Upper lobe of right lung (tissue), 1 donor: ENCODE measurements at places on chromosomes 3 and 15. TPM values are rescaled to one million over a fixed set of nuclear protein-coding genes. Genes with fewer than 3 reads are reported as not detected.

The C3orf52 gene
- 20.1 TPM for total RNA-seq

The LMCD1 gene
- total RNA-seq: 174 TPM

The EPHA6 gene
- total RNA-seq: not detected

The TRIM71 gene
- total RNA-seq: 2.2 TPM

The CDHR4 gene
- not detected for total RNA-seq

The RTP1 gene
- not detected for total RNA-seq

- no peak overlapping the region for H3K4me3 ChIP-seq
- no peak overlapping the region for H3K27ac ChIP-seq
- no peak for DNase-seq
- H3K27me3 ChIP-seq: no peaks in the 10 kb centered on the region
- H3K4me1 ChIP-seq: peaks cover 3% of the 10 kb centered on the region
- H3K36me3 ChIP-seq: no peaks in the 10 kb centered on the region
Measured at GRCh38 chr3:17025594-17026139, 140.9 kb downstream of the PLCL2 start.

DNA sequence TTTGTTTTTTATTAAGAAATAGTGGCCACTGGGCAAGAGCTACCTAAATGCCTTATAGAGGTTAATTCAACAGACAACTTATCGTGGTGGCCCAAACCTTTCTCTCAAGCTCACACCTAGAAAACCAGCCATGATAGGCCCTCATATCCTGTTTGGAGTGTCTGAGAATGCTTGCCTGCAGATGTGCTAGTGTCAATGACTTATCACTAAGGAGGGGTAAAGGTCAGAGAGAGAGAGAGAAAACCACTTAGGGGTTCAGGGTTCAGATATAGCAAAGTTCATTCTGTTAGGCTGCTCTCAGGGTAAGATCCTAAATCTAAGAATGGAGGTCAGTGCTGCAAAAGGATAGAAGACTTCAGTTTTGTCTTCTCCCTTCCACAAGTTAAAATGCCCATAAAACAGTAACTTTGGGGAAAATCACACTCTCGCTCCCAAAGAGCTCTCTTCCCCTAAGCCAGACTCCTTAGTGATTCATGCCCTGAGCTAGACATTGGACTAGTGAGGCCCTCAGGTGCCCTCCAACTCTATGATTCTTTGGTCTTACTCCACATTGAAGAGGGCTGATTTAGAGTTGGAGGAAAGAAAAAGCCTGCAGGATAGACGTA lies 30.3 kb upstream of the B3GNT5 start:
- H3K4me3 ChIP-seq: no peak overlapping the region
- no peak for DNase-seq
- H3K36me3 ChIP-seq: no peaks in the 10 kb centered on the region
- H3K27ac ChIP-seq: no peak overlapping the region

GRCh38 chr3:164918905-164919304 lies 159.4 kb downstream of the SI start:
- DNase-seq: no peak
- H3K4me3 ChIP-seq: no peak overlapping the region
- no peaks in the 10 kb centered on the region for H3K27me3 ChIP-seq
- H3K36me3 ChIP-seq: no peaks in the 10 kb centered on the region
- no peak overlapping the region for H3K27ac ChIP-seq

- no peak overlapping the region for H3K4me3 ChIP-seq
- H3K4me1 ChIP-seq: peaks cover 7% of the 10 kb centered on the region
- no peaks in the 10 kb centered on the region for H3K36me3 ChIP-seq
- no peak for DNase-seq
- H3K27me3 ChIP-seq: no peaks in the 10 kb centered on the region
Measured at GRCh38 chr3:115789481-115789880, 166.2 kb downstream of the GAP43 start.

DNA sequence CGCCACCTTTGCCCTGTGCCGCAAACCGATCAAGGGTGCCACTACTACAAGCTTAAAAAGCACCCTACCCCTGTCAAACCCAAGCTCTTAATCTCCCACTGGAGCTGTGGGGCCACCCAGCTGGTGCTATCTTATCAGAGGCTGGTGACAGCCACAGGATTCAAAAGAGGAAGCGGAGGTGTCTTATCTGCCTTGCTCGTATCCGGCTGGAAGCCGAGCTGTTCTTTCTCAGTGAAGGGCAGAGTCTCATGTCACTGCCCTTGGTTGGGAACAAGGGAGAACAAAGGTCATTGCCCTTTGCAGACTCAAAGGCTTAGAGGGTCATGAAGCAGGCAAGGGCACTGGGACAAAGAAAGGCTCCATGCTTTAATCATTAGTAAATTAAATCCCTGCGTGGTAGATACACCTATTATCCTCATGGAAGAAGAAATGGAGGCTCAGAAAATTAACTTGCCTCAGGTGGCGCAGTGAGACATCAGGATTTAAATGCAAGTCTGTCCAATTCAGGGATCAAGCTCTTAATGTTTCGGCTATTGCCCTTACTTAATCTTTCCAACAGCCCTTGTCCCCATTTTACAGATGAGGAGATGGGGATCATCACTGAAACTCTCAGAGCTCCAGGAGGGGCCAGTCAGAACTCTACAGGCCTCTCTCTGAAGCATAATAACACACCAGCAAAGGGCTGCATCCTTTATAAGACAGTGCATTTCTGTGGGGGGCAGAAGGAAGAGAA lies 360.0 kb upstream of the PROK2 start:
- no peaks in the 10 kb centered on the region for H3K36me3 ChIP-seq
- DNase-seq: no peak
- no peak overlapping the region for H3K27ac ChIP-seq
- H3K27me3 ChIP-seq: no peaks in the 10 kb centered on the region

GRCh38 chr3:53493963-53494791 lies at the start of gene CACNA1D:
TSS of gene CACNA1D (plus strand) at chr3:53494611. CDS start at chr3:53495167, 556 bp downstream.
- H3K27me3 ChIP-seq: peaks cover 35% of the 10 kb centered on the region

- H3K27ac ChIP-seq: no peak overlapping the region
- no peak for DNase-seq
- no peaks in the 10 kb centered on the region for H3K27me3 ChIP-seq
- no peak overlapping the region for H3K4me3 ChIP-seq
Measured at GRCh38 chr3:183527428-183528379, 27.8 kb downstream of the KLHL6 start.

GRCh38 chr3:64873400-64873799 lies 185.6 kb upstream of the ADAMTS9 start:
- no peaks in the 10 kb centered on the region for H3K27me3 ChIP-seq
- H3K4me3 ChIP-seq: no peak overlapping the region
- H3K36me3 ChIP-seq: no peaks in the 10 kb centered on the region
- no peaks in the 10 kb centered on the region for H3K4me1 ChIP-seq
- no peak overlapping the region for H3K27ac ChIP-seq

GRCh38 chr3:113287803-113288648 lies 76.7 kb downstream of the BOC start:
- no peaks in the 10 kb centered on the region for H3K27me3 ChIP-seq
- no peak overlapping the region for H3K27ac ChIP-seq
- no peak for DNase-seq
- no peaks in the 10 kb centered on the region for H3K36me3 ChIP-seq
- no peaks in the 10 kb centered on the region for H3K4me1 ChIP-seq
- H3K4me3 ChIP-seq: no peak overlapping the region

GRCh38 chr15:41286665-41287333 lies 45.6 kb downstream of the OIP5 start:
- peaks cover 54% of the 10 kb centered on the region for H3K36me3 ChIP-seq
- H3K4me3 ChIP-seq: no peak overlapping the region
- H3K4me1 ChIP-seq: peaks cover 34% of the 10 kb centered on the region
- no peak for DNase-seq

DNA sequence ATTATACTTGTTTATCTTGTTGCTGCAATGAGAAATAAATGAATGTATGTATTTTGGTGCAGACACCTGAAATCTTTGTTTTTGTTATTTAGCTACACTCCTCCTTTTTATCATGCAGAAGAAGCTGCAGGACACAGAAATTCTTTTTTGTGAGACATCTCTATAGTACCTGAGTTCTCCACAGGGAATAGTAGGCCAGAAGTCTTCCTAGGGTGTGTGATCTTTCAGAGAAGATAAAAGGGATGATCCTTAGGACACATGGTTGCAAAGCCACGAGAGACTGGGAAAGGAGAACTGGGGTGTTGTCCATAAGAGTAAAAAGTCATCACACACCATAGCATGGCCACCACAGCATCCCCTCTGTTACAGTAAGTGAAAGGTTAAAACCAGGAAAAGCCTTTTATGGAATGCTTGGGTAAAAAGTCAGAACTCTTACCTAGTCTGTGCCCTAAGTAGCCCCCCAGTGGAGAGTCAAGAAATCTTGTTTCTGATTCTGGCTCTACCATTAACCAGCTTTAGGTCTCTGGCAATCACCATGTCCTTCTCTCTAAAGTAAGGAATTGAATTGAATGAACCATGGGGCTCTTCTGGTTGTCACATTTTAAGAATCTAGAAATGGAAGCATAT lies 31.9 kb upstream of the ADGRG7 start:
- no peaks in the 10 kb centered on the region for H3K4me1 ChIP-seq
- no peaks in the 10 kb centered on the region for H3K27me3 ChIP-seq
- no peaks in the 10 kb centered on the region for H3K36me3 ChIP-seq
- no peak overlapping the region for H3K27ac ChIP-seq
- no peak for DNase-seq

- H3K27ac ChIP-seq: no peak overlapping the region
- no peak for DNase-seq
- peaks cover 7% of the 10 kb centered on the region for H3K4me1 ChIP-seq
Measured at GRCh38 chr3:26621906-26622620, 509 bp upstream of the LRRC3B start.

DNA sequence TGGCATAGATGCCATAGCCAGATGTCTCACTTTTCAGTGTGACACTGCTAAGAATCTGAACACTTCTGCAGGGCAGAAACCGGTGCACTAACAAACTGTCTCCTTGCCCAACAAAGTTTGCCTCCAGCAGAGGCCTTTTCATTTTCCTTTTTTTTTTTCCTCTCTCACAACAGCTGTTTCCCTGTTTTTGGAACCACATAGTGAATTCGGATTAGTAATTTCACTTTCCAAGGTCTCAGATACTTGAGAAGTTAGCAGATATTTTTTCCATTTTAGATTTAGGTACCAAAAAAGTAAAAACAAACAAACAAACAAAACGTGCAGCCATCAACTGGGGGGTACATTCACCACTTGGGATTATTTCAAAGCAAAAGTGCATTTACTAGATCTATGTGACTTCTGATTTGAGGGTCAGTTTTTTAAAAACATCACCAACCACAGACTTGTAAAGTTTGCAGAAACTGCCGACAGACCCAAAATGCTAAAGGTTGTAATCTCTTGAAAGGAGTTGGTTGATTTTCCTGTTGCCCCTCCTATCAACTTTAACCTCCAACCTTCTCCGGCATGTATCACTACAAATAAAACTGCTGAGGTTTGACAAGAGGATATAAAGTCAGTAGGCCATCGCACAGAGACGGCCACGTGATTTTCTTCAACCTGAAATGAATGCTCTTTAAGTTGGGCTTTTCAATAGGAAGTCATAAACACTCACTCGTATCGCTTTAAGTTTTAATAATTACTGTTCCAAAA lies 169.1 kb downstream of the CDIN1 start:
- no peaks in the 10 kb centered on the region for H3K36me3 ChIP-seq
- no peaks in the 10 kb centered on the region for H3K4me1 ChIP-seq
- no peak overlapping the region for H3K4me3 ChIP-seq
- no peak overlapping the region for H3K27ac ChIP-seq
- no peak for DNase-seq

DNA sequence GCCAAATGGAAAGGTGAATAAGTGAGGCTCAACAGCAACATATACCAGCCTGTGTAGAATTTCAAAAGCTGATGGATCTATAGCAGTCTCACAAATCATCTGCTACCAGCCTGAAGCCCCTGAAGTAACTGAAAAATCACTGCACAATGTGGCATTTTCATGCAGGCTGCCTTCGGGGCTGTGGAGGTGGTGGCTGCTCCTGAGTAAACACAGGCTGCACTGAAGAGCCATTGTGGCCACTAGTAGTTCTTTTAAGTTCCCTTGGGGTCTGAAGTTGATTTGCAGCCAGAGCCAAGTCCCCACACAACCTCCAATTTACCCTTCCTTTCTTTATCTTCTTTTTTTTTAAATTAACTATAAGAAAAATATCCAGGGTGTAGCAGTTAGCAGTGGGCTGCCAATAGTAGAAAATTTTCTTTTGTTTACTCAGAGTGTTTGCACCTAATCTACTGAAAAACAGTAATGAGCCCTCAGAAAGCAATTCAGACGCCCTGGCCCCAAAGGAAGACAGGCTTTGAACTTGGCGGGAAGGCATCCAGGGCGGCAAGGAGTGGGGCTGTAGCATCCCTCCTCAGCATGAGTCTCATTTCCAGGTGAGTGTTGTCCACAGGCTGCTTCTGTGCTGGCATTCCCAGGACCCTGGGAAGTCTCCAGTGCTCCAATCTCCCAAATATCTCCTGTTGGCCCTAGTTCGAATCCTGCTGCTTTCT lies 13.3 kb upstream of the SUSD5 start:
- H3K4me1 ChIP-seq: no peaks in the 10 kb centered on the region
- no peak for DNase-seq
- H3K4me3 ChIP-seq: no peak overlapping the region
- H3K27ac ChIP-seq: no peak overlapping the region
- no peaks in the 10 kb centered on the region for H3K27me3 ChIP-seq
- no peaks in the 10 kb centered on the region for H3K36me3 ChIP-seq

DNA sequence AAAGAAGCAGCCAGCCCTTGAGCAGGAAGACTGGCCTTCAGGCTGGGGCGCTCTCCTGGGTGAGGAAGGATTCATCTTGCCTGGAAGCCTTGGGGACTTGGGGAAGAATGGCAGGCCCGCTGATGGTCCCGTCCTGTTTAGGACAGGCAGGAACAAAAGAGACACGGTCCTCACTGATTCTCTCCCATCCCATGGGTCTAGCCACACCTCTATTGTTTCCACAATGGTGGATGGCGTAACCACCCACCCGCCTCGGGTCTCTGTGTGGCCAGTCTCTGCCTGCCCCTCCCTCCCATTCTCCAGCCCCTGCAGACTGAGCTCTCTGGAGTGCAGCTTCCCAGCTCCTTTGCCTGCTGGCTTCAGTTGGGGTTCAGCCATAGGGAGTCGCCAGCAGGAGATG lies 284.3 kb downstream of the UACA start:
- no peak overlapping the region for H3K4me3 ChIP-seq
- H3K36me3 ChIP-seq: no peaks in the 10 kb centered on the region
- no peaks in the 10 kb centered on the region for H3K27me3 ChIP-seq
- peaks cover 24% of the 10 kb centered on the region for H3K4me1 ChIP-seq
